ENCODE measurements at places on chromosomes 12 and 14.
A peak's percentile ranks its signal among the peaks of the same experiment; 100 is the strongest.

- DNase-seq = no peak
Measured at GRCh38 chr12:96326628-96327227, 73.5 kb downstream of the CDK17 start.

GRCh38 chr12:63862969-63863230 lies 18.4 kb downstream of the SRGAP1 start:
- DNase-seq = no peak

DNA sequence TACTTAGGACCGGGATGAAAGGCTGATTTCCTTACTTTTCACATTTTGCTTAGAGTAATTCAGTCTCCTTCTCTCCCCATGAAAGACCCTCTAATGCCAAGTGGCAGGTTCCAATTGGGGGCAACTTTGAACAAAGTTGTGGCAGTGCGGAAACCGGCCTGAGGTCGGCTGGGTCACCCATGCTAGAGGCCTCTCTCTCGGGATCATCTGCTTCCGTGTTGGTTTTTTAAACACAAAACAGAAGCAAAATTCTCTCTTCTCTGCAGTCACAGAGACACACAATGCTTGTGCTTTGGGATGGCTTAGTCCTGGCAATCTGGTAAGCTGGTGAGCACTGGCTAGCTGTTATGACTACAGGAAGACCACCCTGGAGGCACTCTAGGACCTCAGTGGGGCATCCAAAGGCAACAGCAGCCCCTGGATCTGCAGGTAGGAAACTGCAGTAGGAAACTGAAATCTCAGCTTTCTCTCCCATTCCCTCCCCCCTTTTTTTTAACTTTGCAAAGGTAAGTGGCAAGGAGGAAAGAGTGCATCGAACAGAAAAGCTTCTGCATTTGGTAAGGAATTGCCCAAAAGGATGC lies 102.1 kb downstream of the BCL11B start:
- no peak for DNase-seq

DNA sequence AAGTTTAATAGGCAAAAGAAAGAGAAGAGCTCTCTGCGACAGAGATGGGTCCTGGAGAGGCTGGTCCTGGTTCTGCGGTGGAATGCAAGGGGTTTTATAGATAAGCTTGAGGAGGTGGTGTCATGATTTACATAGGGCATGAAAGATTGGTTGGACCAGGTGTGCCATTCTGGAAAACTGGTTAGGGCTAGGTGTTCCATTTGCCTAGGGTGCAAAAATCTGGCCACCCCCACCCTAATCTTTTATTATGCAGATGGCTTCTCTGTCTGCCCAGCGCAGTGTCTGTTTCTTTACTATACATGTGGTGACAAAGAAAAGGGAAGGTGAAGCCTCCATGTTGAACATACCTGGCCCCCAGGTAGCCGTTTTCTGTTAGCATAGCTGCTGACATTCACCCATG lies 65.4 kb downstream of the ERC1 start:
- no peak for DNase-seq

GRCh38 chr12:40970320-40970907 lies 217.7 kb upstream of the PDZRN4 start:
- no peak for DNase-seq

DNA sequence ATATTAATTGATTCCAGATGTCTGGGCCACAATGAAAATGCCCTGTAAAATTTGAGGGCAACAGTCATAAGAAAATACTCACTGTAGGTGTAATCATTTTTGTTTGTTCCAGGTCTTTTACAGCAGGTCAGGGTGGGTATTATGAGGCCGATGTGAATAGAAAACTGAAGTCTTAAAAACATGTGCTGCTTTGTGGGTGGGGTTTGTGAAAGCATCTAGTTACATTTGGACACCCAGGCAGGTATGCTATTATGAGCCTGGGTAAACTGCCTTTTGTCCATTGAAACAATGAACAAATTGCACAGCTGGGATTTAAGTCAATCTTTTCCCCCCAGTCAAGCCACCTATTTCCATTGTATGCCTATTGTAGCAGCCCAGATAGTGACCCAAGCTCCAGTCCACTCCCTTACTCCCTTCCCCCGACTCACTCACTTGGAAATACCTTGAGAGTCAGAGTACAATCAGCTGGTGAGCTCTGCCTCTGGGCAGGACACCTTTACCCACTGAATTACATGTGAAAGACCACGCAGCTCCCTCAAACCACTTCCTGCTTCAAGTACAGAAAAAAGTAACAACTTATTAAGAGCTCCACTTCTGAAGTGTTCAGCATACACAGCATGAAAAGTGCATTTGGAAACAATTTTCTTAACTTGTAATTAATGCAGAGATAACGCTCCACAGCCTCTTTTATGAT lies 1.8 kb downstream of the IGF1 start:
- peak; percentile 5 for DNase-seq

GRCh38 chr14:100071545-100071944 lies 6.3 kb downstream of the EVL start:
- DNase-seq = no peak

GRCh38 chr14:21309956-21310355 lies 30.1 kb downstream of the RPGRIP1 start:
- DNase-seq = no peak

DNA sequence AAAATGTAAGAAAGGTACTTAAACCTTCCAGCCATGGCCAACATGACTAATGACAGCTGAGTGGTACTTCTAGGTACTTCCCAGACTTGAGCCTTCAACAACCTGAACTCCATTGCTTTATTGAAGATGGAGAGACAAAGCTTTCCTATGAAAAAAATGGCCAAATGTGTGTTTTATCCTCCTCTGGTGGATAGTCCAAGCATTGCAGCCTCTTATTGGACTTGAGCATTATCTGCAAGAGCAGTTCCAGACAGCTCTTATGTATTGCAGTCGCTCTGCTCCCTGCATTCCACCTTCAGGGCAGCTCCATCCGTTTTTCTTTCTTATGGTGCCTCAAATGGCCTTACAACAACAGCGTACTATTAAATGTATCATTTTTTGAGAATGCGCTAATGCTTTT lies 588.2 kb downstream of the NRXN3 start:
- DNase-seq = no peak

GRCh38 chr14:65373671-65374039 lies 38.9 kb upstream of the FUT8 start:
- DNase-seq = no peak

- no peak for DNase-seq
Measured at GRCh38 chr14:93765155-93765554, 23.1 kb downstream of the PRIMA1 start.

DNA sequence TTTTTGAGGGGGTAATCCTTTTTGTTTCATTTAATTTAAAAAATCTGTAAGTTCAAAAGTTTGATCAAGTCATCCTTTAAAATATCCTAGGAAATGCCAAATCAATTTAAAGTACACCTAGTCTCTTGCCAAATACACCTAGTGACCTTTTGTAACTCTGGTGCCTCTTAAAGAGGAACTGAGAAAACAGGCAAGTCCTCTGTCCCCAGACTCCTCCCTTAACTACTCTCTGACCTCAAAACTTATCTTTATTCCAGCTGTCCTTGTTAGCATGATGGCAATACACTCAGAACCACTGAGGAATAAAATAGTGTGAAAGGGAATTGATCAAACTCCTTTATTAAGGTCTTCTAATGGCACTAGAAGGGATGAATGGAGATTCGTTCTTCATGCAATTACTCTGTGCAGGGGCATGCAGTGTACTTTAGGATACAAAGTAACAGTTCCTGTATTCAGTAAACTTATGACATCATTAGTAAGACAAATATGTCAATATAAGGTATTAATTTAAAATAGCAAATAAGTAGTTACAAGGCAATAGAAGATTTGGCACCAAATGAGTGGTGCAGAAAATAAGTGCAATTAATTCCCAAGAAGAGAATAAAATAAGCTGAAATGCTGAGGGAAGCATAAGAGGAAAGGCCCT lies 3.3 kb downstream of the FAR2 start:
- no peak for DNase-seq

DNA sequence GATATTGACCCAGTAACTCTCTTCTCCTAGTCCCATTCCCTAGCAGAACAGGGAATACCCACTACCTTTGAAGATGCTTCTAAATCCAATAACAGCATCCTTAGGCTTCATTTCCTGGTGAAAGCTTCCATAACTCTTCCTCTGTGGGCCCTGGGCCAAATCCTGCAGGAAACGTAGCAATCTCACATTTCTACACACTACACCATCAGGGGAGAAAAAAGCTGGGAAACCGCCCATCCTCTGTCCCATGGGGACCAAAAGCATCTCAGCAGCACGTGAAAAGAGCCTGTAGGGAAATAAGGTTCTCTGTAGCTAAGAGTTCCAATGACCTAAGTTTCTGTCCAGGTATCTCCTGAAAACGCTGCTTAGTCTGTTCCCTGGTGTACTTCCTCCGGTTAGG lies 340.2 kb downstream of the DPF3 start:
- no peak for DNase-seq

- DNase-seq = no peak
Measured at GRCh38 chr12:125280482-125281377, 215.5 kb downstream of the AACS start.

GRCh38 chr12:113232840-113233585 lies 11.7 kb downstream of the TPCN1 start:
- DNase-seq = peak; percentile 56

- DNase-seq = no peak
Measured at GRCh38 chr14:90003526-90004307, 48.0 kb downstream of the TDP1 start.

DNA sequence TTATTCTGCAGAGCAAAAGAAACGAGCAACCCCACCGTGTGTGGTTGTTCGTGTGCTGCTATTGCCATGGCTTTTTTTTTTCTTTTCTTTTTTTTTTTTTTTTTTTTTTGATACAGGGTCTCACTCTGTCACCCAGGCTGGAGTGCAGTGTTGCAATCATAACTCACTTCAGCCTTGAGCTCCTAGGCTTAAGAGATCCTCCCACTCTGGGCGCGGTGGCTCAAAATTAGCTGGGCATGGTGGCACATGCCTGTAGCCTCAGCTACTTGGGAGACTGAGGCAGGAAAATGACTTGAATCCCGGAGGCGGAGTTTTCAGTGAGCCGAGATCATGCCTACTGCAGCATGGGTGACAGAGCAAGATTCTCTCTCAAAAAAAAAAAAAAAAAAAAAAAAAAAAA lies 144.2 kb downstream of the ESR2 start:
- no peak for DNase-seq

DNA sequence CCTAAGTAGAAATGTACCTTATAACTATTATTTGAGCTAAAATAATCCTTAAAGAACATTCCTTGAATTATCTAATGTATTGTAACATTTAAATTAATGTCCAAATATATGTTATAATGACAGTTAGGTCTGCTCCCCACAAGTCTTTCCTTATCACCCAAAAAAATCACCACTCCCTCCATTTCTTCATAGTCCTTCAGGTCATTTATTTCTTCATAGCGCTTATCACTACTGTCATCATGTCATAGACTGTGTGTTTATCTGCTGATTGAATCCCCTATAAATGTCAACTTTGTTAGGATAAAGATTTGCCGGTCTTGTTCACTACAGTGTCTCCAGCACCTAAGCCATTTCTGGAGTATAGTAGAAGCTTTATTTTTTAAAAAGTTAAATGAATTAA lies 12.0 kb downstream of the LUM start:
- DNase-seq = no peak

All from stimulated activated CD4-positive, alpha-beta T cell treated with anti-CD3 and anti-CD28 coated beads, TNF-alpha, amount 100 ng/mL, for 48 hours (primary cell).